ENCODE measurements at places on chromosomes 5 and 9.

DNA sequence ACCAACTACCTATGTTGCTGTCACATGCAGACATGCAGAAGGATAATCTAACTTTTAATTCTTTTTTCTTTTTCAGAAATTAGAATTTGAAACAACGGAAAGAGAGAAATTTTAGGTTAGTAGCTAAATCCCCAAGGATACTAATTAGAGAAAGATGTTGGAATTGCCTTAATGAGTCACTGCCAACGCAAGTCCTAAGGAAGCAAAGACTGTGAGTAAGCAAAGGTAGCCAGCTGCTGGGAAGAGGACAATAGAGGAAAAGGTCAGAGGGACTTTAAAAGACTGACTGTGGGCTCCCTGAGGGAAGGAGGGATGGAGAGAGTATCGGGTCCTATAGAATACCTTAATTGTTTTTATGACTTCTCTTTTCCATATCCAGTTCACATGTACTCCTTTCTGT, 461.9 kb upstream of the PAPPA start:
- DNase-seq = no peak

- no peak for DNase-seq
Observed at GRCh38 chr9:38707885-38708637, 11.9 kb downstream of the FAM240B start.

DNA sequence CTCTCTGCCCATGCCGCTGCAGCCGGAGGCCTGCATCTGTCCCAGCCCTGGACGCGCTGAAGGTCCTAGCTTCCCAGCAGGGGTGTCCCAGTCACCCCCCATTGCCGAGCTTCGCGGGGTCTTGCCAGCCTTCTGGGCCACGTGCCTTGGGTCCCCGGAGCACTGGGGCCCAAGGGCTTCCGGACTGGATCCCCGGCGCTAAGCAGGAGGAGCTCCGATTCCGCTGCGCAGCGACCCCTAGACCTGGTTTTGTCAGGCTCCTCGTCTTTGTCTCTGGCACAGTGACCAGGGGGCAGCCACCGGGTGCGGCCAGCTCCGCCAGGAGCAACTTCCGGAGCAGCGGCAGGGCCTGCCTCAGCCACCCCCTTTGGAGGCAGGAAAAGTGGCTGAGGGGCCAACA, 3.3 kb upstream of the IRX1 start:
- no peak for DNase-seq

GRCh38 chr9:75855509-75855908, 35.0 kb upstream of the PCSK5 start:
- DNase-seq = no peak

DNA sequence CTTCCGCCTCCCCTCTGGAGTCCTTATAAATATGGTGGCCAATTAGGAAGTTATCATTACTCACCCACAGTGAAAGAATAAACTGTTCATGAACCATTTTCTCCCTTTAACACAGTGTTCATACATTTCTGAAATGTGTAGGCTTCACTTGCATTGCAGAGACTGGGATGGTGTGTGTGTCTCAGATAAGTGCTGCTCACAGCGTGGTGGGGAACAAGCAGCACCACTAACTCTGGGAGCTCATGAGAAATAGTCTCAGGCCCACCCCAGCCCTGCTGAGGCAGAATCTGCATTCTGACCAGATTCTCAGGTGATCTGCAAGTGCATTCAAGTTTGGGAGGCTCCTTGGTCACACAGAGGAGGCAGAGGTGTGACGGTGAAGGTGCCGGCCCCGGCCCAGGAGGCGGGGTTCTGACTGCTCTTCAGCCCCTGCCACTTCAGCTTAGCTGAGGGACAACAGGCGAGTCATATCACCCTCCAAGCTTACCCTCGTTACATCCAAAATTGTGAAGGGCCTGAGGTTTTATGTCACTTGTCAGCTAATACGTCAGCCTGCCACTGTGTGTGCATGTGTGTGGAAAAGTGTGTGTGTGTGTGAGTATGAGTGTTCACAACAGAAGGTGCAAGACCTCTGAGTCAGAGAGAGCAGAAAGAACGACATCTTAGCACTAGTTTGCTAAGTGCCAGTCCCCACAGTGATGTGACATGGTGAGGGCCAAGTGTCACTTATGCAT, 34.7 kb downstream of the DAP start:
- DNase-seq = no peak

- no peak for DNase-seq
Observed at GRCh38 chr5:28215091-28215490, 1176.7 kb upstream of the CDH9 start.

- DNase-seq = no peak
Observed at GRCh38 chr5:66828548-66829357, 232.6 kb downstream of the MAST4 start.

DNA sequence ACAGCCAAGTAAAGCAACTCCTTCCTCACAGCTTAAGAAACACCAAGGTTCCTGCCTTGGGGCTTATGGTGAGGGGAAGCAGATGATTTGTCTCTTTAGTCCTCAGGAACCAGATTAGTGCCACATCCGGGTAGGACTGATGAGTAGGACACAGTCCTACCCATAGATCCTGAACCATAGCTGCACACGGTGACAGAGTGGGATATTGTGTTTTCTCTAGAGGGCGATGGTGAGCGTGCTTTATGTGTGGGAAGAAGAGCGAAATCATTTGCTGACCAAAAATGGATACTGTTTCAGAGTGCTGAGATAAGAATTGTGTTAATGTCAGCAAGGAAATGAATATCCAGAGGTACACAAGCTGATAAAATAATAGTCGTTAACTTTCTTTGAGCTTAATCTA, 209.0 kb upstream of the FBXL7 start:
- no peak for DNase-seq

DNA sequence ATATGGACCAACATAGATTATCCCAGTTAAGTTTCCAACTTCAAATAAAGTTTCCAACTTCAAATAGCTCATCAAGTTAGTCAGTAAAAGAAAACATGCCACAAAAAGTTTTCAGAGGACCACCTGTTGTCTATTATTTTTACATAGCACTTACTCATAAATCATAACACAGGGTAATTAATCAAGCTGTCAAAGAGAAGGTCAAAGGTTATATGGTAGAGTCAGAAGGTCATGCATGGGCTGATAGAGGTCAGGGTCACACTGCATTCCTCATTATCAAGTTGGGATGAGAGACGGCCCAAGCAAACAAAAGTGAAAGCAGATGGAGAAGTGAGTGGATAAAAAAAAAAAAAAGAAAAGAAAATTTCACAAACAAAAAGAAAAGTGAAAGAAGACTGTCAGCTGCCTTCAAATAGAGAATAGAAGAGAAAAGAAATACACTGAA, 145.5 kb upstream of the POU5F2 start:
- DNase-seq = no peak

GRCh38 chr5:16992006-16992405, 55.9 kb upstream of the MYO10 start:
- DNase-seq = no peak

GRCh38 chr9:69421908-69422801, 97.1 kb downstream of the ENTREP1 start:
- peak; percentile 62 for DNase-seq

DNA sequence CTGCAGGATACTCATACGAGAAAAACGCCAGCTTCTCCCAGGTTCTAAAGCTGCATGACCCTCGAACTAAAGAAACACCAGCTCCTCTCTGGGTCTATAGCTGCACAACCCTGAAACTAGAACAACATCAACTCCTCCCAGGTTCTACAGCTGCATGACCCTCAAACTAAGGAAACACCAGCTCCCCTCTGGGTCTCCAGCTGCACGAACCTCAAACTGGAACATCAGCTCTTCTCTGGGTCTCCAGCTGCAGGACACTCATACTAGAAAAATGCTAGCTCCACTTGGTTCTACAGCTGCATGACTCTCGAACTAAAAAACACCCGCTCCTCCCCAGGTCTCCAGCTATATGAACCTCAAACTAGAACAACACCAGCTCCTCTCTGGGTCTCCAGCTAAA, 811.1 kb downstream of the CDH9 start:
- DNase-seq = no peak

GRCh38 chr5:137649228-137649935, 86.5 kb downstream of the KLHL3 start:
- DNase-seq = no peak

GRCh38 chr5:81971111-81971711, 612 bp upstream of the ATG10 start:
- DNase-seq = no peak

DNA sequence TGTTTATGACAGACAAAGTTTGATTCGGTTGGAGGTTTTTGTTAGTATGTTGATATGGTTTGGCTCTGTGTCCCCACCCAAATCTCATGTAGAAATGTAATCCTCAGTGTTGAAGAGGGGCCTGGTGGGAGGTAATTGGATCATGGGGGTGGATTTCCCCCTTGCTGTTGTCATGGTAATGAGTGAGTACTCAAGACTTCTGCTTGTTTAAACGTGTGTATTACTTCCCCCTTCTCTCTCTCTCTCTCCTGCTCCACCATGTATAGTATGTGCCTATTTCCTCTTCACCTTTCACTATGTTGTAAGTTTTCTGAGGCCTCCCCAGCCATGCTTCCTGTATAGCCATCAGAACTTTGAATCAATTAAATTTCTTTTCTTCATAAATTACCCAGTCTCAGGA, 415.1 kb downstream of the HCN1 start:
- DNase-seq = no peak

GRCh38 chr5:57277085-57277484, 103.2 kb downstream of the GPBP1 start:
- DNase-seq = no peak

GRCh38 chr9:21605489-21605931, 123.4 kb upstream of the IFNE start:
- no peak for DNase-seq

GRCh38 chr5:146310540-146310939, 28.1 kb upstream of the POU4F3 start:
- DNase-seq = no peak

DNA sequence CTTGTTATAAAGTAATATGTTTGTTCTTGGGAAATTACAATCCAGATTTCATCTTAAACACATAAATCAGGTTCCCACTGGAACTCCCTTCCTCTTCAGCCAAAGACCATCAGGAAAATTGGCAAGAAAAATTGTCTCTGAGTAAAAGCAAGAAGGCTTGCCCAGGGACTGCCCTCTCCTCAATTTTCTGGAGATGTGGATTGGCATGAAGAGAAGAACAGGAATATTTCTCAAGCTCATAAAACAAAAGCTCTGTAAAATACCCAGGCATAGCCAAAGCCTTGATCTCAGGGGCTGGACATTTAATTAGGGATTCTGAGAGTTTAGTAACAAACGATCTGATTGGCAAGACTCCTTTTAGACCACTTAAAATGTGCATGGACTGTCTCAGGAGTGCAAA, 223.4 kb downstream of the ZNF608 start:
- DNase-seq = no peak

- DNase-seq = no peak
Observed at GRCh38 chr5:150066901-150067396, 19.4 kb downstream of the CSF1R start.

- peak; percentile 58 for DNase-seq
Observed at GRCh38 chr9:113540466-113540865, 76.9 kb downstream of the RGS3 start.

DNA sequence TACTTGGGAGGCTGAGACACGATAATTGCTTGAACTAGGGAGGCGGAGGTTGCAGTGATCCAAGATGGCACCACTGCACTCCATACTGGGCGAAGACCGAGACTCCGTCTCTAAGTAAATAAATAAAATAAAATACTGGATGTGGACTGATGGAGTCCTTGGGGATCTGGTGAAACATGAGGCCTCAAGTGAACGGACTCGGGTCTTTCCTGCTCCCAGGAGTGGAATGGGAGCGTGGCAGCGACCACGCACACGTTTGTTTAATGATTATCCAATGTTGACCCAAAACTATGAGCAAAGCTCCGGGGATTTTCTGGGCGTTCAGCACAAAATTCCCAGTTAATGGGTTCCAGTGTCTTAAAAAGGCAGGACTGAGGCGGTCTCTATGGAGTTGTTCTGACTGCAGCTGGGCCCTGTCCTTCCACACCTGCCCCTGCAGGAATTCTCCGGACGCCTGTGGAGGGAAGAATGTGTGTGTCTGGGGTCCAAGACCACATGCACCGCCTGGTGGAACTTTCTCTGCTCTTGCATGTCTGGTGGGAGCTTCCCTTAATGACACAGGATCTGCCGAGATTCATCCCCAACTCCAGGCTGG, 26.6 kb downstream of the NEK6 start:
- DNase-seq = no peak

DNA sequence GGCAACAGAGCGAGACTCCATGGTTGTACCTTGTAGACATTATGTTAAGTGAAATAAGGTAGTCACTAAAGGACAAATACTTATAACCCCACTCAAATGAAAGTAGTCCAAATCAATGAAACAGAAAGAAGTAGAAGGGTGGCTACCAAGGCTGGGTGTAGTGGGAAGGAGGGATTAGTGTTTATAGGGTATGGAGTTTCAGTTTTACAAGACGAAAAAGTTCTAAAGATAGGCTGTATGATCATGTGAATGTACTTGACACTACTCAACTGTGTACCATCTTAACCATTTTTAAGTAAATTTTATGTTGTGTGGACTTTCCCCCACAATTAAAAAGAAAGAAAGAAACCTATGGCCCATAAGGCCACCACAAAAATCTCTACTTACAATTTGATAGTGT, 32.2 kb downstream of the ALDH7A1 start:
- DNase-seq = no peak

DNA sequence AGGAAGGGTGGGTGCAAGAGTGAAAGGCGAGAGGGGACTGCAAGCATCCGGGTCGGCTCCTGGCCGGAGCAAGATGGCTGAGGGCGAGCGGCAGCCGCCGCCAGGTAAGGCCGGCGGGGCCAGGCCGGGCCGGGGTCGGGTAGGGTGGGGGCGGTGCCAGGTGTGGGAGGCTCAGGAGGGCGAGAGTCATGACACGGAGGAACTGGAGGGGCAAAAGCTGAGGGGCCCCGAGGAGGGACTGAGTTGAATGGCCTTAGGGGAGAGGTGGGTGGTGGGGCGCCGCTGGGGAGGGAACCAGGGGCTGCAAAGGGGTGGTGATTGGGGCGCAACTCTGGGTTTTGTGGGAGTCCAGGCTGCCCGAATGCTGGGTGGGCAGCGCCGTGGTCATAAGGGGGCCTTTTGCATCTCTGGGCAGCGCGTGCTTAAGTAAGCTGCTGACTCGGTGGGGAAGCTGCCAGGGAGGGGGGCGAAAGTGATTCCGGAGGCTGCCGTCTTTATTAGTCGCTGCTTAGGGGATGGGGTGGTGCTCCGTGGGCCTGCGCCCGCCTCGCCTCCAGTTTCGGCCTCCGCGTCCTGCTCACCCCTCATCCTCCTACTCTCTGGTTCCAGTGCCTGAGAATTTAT, 425 bp downstream of the PTPA start:
- DNase-seq = no peak

- no peak for DNase-seq
Observed at GRCh38 chr5:88245893-88246244, 22.8 kb downstream of the TMEM161B start.

DNA sequence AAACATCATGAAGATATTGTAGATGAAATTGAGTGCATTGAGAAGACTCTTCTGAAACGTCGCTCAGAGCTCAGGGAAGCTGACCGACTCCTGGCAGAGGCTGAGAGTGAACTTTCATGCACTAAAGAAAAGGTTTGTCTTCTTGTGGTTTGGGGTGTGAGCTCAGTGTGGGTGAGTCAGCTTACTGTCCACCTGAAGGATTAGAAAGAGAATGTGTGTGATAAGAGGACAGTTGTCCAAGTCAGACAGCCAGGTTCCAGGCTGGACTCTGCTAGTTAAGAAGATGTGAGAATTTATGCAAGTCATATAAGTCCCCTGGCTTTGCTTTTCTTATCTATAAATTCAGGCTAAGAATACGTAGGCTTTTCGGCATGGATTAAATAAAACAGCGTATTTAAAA, 46.9 kb downstream of the RAB14 start:
- DNase-seq = no peak
